ENCODE measurements at places on chromosomes 4 and X.
A peak's percentile ranks its signal among the peaks of the same experiment; 100 is the strongest.

DNA sequence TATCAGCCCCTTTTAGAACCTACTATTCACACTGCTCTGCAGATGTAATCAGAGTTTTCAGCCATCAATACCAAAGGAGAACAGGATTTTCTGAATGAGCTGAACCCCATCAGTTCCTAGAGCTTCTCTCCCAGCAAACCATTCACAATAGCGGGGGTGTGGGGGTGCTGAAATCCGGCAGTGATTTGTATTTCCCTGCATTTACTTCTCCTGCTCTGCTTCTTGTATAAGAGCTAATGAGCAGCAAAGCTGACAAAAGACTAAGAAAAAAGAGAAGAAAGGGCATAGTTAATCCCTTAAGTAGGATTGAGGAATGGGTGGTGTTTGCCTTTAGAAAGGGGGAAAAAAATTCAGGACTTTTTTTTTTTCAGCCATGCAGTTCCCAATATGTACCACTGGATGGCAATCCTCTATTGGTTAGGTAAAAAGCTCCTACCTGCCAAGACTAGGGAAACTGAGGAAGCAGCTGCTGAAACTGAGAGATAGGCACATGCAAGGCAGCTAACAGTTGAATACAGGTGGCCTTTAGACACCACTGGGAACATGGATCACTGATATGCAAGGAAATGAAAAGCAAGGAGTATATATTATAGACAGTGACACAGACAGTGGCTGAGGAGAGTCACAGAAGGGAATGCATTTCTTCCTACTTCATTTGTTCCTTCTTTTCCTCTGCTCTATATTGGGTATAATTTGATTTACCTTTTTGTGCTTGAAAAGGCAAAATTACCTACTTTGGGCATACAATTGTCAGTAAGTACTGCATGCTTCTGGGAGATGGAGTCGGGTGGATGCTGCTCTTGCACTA is 217.9 kb downstream of the HS6ST2 start:
- DNase-seq: no peak

DNA sequence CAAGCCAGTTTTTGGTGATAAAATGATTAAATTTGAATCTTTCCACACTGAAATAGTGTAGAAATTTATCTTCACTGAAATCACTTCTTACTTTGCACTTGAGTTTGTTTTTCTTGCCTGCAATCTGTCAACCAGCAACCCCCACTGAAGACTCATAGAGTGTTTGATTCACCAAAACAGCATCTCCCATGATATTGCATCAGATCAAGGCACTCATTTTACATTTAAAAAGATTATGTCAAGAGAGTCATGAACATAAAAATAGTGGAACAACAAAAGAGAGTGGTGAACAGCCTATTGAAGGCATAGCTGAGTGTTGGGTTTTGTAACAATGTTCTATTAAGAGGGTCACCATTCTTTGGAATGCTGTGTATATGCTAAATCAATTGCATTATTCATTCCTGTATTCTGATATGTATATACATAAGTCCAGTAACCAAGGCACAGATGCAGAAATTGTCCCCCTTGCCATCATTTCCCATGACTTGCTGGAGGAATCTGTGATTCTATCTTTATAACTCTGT is 1934.9 kb downstream of the ARAP2 start:
- DNase-seq: no peak

DNA sequence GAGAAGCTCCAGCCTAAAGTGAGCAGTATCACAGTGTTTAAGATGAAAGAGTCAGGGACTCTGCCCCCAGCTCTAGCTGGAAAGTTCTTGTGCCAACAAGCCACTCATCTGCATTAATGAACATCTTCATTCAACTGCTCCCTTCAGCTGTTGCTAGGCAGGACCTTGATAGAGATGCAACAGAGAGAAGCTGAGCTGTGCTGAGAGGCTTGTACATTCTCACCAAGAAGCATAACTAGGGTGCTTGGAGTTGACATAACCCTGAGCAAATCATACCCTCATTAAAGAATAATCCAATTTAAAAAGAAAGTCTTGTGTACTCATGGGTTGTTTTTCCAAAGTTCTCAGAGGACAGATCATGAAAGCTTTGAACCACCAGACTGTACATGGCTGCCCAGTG is 63.2 kb downstream of the ATXN3L start:
- no peak for DNase-seq

- DNase-seq: peak; percentile 36
Observed at GRCh38 chr4:108622022-108622421, 1.6 kb downstream of the RPL34 start.

DNA sequence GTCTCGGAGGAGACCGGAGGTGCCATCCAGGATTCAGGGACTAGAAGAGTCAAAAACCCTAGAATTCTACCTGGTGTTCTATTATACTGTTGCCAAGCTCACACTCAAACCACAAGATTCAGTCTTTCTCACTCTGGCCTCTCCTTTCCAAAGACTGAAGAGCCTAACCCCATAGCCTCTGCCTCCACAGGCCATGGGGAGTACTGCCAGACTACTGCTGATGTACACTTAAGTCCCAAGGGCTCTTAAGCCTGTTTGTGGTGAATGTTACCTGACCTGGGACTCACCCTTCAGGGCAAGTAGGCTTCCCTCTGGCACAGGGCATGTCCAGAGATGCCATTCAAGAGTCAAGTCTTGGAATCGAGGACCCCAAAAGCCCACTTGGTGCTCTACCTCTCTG is 58.9 kb upstream of the IRS4 start:
- no peak for DNase-seq

DNA sequence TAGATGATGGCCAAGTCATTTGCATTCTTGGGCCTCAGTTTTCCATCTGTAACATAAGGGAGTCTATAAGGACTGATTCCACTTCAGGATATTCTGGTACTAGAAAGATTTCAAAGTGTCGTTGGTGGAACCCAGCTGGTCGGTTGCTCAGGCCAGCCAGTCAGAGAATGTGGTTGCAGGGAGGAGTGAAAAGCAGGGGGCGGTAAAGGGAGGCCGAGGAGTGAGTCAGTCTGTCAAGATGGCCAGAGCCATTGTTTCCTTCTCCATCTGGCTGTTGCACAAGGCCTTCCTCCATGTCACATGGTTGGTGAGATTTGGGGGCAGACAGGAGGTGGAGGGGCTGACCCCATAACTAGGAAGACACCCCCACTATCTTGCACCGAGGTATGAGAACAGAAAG is 38.2 kb downstream of the STARD8 start:
- DNase-seq: no peak

GRCh38 chr4:186345184-186345583 is 79.2 kb downstream of the F11 start:
- no peak for DNase-seq

DNA sequence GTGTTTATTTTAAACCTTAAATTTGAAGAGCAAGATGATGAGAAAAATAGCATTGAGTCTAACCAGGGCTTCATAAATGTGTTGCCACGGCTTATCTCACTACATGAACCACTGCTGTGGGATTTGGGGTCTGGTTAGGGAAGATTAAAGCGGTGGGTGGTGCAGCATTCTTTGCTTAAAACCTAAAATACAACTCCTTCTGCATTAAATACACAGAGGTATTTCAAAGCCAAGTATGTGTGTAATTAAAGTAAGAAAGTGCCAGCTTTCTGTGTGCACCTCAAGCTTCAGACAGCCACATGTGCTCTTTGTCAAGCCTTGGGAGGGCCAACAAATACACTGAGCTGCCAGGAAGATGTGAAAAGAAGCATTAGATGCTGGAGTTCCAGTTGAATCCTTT is 128.0 kb downstream of the CPE start:
- no peak for DNase-seq

DNA sequence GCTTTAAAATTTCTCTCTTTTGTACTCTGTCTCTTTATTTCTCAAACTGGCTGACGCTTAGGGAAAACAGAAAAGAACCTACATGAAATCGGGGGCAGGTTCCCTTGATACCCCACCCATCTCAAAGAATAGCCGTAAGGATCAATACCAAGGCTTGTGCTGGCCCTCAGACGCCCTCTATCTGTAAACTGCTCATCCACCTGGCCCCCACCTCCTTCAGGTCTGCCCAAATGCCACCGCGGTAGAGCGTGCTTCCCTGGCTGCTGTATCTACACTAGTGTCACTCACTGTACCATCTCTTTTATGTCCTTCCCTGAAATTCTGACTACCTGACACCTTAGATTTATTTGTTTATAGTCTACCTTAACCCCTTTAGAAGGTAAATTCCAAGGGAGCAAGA is 62.8 kb downstream of the SMIM20 start:
- no peak for DNase-seq

GRCh38 chr4:79862821-79863220 is 210.2 kb downstream of the ANTXR2 start:
- no peak for DNase-seq

DNA sequence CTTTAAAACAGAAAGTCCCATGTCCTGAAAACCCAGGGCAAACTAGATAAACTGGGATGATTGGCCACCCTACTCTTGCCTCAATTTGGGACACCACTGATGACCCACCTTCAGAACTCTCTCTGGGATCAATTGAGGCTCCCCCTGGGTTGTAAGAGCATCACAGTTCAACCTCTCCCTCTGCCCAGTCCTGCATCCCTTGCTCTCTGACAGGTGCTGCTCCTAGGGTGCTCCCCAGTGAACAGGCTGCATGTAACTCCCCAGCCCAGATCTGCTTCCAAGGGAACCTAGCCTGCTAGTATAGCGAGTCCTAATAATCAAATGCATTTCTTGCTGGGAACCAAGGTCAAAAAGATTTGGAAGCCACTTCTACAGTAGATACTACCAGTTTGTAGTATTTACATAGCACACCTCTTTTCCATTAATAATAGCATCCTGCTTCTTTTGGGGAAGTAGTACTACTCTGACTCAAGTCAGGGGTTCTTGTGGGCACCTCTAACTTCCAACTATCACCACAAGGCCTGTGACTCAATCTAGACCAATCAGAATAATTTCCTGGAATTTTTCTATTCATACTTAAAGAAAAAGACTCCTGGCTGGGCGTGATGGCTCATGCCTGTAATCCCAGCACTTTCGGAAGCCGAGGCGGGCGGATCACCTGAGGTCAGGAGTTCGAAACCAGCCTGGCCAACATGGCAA is 42.1 kb upstream of the SPINK2 start:
- peak; percentile 13 for DNase-seq

GRCh38 chr4:51845711-51846110 is 2.8 kb downstream of the DCUN1D4 start:
- no peak for DNase-seq

DNA sequence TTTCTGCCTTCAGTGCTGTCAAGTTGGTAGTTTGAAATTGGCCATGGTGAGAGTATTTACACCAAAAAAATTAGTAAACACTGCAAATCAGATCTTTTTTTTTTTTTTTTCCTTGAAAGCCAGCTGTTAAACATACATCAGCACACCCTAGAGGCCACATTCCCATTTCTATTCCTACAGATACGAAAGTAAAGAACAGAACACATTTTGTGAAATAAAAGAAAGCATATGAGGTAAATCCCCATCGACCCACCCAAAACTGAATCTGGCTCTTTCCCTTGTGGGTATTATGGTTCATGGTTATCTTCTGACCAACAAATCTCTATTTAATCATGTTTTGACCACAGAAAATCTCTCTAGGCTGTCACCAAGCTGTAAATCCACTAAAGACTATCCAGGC is 41.8 kb upstream of the AP1AR start:
- no peak for DNase-seq

DNA sequence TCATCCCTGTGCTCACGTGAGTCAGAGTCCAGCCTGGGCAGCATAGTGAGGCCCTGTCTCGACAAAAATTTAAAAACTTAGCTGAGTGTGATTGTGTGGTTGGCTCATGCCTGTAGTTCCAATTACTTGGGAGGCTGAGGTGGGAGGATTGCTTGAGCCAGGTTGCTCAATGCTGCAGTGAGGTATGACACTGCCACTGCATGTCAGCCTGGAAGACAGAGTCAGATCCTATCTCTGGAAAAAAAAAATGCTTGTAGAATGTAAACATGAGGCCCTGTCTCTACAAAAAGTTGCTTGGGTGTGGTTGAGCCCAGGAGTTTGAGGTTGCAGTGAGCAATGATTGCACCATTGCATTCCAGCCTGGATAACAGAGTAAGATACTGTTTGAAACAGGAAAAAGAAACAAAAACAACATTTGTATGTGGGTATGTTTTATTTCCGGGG is 11.3 kb upstream of the YTHDC1 start:
- DNase-seq: no peak
